CD4-positive, alpha-beta T cell treated with Interleukin-6 for 4 hours (primary cell): ENCODE measurements at places on chromosomes 1 and 21.
A peak's percentile ranks its signal among the peaks of the same experiment; 100 is the strongest.

- no peak for DNase-seq
These were observed 2.3 kb downstream of the POFUT2 start for GRCh38 chr21:45285266-45285931.

GRCh38 chr21:37899146-37899545 lies 17.1 kb downstream of the KCNJ6 start:
- no peak for DNase-seq

DNA sequence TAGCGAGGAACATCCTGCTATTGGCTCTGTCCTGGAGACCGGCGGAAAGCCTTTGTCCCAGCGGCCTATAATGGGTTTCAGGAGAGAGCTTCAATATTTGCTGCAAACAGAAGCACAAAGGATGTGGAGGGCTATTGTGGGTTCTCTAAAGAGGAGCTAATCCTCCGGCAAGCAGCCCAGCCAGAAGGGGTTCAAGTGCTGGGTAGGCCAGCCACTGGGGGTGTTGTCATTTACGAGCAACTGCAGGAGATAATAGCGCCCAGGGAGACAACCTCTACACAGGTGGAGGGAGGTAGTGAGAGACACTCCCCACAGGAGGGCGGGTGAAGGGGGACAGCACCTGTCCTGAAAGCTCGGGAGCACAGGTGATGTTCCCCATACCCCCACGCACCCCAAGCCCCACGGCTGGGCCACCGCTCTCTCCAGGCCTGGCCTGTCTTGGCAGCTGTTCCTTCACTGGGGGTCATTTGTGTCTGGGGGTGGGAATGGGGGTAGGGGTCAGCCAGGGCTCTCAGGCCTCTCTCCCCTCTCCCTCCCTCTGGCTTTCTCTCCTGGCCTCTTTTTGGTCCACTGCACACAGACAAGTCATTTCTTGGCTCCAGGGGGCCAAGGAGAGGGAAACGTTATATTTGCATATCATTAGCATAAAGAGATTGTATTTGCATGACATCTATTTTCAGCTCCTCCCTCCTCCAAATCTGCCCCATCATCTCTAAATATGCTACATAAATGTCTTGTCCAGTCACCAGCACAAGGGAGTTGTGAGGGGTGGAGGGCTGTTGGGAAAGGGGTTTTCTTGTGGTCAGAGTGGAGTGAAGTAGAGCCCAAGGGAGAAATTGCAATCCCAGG lies 22.0 kb upstream of the SLC26A9 start:
- no peak for DNase-seq

DNA sequence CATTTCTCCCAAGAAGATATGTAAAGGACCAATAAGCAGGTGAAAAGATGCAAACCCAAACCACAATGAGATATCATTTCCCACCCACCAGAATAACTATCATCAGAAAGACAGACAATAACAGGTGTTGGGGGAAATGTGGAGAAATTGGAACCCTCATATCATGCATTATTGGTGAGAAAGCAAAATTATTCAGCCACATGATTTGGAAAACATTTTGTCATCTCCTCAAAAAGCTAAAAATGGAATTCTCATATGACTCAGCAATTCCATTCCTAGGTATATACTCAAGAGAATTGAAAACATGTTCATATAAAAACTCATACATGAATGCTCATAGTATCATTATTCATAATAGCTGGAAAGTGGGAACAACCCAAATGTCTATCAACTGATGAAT lies 25.1 kb upstream of the RNF186 start:
- DNase-seq: no peak

DNA sequence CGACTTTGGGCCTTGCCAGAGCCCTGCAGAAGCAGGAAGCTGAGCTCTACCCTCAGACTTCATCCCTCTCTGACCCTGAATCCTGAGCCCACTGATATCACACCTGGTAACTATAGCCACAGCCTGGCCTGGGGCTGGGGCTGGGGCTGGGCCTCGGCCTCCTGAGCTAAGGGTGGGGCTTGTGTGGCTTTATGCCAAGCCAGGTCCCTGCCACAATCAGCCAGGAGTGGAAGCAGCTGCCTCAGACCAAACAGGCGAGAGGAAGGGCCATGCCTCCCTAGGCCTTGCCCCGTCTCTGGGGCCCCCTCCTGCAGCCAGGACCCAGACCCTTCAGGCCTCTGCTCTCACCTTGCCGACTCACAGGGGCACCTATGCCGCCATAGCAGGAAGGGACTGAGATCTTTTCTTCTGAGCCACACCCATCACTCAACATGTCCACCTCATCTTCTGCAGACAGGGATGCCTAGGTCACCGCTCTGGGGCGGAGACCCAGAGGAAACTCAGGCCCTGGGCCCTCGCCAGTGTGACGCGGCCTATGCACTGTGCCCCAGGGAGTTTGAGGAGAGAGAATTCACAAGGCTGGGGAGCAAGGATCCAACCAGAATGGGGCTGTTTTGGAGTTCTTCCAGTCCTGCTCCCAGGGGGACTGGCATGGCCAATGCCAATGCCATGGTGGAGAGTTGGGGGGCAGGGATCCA lies 5.7 kb downstream of the UBXN11 start:
- DNase-seq: no peak

DNA sequence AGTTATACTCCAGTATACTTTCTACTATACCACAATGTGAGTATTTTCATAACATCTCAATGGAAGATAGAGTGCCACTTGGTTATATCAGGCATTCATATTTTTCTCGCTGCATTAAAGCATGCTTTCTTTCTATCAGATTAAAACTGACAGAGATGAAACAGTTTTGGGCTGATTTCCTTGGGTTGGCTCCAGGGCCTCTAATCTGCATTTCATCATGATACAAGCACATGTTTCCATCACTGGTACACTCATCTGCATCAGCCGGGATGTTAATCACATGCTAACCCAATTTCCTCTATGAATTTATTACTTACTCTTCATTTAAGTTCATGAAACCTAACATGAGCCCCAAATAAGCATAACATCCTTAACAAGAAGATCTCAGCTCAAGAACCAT lies 289.0 kb upstream of the DAB1 start:
- no peak for DNase-seq

DNA sequence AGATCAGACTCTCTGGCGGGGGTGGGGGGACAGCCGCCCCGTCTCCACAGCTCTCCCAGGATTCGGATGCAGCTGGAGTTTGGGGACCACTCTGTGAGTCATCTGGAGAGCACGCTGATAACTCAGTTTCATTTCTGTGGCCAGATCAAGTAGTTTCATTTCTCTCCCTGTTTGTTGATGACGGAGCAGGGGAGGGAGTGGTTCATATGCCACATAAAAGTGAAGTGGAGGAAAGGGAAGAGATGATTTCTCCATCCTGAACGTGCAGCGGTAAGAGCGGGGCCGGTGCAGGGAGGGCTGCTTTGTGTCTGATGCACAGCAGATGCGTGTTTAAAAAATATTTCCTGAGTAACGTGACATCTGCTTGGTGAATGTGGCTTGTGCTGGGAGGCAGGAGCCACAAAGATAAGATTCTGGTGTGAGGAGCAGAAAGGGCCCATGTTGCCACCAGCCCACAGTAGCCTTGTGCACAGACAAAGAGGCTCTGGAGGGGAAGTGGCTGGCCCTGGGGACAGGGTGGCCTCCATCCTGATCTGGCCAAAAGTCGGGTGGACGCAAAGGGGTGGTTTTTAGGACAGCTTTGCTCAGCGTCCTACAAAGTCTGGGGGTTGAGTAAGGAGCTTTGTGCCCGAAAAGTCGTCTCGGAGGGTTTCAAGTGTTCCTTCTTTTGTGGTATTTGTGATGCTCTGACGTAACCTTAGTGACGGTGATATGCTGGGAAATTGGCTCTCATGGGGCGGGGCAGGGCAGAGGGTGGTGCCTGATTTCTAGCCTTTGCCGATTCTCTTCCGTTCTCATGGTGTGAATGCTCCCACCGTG lies at the start of gene MX2:
Gene MX2, plus strand, starts transcription at position 242 of the 819 bp plus-strand sequence. CDS start 14,880 bp downstream, outside the sequence.
- peak; percentile 88 for DNase-seq

DNA sequence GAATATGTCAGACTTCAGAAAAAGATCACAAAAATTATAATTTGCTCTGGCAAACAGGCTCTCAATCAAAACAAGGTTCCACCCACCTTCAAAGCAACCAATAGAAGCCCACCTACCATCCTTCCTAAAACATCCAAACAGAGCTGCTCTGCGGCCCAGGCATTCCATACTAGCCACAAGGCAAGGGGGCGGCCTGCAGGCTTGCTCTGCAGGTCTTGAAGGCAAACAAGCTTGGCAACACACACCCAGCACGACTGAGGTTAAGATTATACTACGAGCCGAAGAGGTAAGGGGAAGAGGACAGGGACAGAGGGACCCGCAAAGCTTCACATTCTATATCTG lies 207.3 kb downstream of the SLC45A1 start:
- DNase-seq: peak; percentile 34

- no peak for DNase-seq
These were observed 570.9 kb upstream of the CAMK1G start for GRCh38 chr1:209012443-209013196.

- no peak for DNase-seq
These were observed 27.2 kb downstream of the MCOLN2 start for GRCh38 chr1:84969489-84970250.

DNA sequence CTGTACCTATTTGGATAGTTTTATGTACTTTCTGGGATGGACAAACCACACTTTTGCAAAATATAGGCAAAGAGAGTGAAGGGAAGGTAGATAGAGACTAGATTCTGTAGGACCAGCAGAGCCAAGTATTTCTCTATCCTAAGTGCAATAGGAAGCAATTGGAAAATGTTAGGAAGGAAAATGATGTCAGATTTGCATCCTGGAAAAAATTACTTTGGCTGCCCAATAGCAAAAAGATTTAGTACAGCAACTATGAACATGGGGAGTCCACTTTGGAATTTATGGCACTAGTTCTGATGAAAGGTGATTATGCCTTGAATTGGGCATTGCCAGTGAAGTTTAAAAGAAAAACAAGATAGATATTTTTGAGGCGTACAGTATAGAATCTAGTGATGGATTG lies 50.7 kb upstream of the CACYBP start:
- no peak for DNase-seq

DNA sequence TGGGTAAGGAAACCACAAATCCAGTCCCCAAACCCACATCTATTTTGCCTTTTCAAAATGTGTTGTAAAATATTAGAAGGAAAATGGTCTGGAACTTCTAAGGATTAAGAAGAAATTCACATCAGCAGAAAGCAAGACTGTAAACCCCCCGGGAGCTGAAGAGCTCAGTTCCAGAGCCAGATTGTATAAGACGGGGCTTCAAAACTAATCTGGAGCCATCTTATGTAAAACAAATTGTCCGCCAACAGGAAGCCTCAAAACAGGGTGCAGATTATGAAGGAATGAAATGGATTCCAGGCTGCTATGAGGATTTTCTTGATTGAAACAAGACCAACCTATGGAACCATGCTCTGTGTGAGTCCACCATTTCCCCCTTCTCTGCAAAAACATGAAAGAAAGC lies 25.1 kb upstream of the HUNK start:
- no peak for DNase-seq

DNA sequence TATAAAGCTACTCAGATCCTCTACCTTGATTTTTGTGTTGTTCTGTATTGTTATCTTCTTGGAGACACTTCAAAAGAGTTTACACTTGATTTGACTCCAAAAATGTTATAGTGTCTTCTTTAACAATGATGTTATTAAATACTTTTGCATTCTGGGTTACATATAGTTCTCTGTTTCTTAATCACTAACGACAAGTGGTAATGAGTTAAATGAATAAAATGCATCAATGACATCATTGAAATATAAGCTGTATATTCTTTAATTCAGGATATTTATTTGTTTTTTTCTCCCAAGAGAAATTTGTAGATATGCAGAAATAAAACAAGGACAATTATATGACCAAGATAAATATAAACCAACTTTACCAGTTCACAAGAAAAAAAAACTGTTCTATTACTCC lies 7.2 kb upstream of the CFHR5 start:
- no peak for DNase-seq
